Glutamatergic neuron (in vitro differentiated cells): ENCODE measurements at places on chromosomes 1 and 21.

GRCh38 chr1:78668427-78668826 is 18.8 kb downstream of the IFI44 start:
- no peak for DNase-seq

- no peak for DNase-seq
These were observed 34.7 kb downstream of the B3GALT5 start for GRCh38 chr21:39647476-39647875.

DNA sequence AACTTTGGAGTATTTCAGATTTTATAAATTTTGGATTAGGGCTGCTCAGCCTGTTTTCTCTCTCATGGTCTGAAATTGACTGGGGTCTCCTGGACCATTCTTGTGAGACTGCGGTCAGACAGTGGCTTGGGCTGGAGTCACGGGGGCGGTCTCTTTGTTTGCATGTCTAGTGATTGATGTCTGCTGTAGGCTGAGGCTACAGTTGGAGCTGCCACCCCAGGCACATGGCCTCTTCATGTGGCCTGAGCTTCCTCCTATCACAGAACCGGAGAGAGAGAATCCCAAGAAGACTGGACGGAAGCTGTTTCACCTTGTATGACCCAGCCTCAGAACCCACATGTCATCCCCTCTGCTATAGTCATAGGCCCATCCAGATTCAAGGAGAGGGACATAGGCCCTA is 96.1 kb downstream of the NID1 start:
- DNase-seq = no peak

DNA sequence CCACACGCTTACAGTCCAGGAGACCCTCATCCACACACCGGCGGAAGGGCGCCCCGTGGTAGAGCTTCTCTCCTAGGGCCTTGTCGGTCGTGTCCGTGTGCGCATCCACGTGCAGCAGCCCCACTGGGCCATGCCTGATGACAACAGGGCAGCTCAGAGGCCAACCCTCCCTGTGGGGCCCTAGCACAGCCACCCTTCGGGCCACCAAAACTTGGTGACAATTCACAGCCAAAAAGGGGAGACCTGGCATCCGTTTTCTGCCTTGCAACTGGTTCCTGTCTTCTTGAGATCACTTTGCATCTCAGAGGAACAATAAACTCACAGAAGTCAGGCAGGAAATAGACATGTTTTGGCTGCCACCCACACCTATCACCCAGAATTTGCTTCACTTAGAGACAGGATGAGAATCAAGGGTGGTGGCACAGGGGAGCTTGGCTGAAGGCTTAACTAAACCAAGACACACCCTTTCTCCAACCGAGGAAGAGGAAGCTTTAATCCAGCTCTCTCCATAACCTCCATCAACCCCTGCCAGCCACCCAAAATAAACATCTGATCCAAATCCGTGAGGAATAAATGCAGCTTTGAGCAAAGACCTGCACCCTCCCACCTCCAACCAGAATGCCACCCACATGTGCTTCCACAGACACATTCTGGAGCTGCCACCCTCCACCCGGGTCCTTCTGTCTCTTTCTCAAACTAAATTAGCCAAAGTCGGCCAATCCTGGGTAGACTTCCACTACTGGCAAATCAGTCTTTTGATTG is 5.7 kb downstream of the AGMAT start:
- no peak for DNase-seq

DNA sequence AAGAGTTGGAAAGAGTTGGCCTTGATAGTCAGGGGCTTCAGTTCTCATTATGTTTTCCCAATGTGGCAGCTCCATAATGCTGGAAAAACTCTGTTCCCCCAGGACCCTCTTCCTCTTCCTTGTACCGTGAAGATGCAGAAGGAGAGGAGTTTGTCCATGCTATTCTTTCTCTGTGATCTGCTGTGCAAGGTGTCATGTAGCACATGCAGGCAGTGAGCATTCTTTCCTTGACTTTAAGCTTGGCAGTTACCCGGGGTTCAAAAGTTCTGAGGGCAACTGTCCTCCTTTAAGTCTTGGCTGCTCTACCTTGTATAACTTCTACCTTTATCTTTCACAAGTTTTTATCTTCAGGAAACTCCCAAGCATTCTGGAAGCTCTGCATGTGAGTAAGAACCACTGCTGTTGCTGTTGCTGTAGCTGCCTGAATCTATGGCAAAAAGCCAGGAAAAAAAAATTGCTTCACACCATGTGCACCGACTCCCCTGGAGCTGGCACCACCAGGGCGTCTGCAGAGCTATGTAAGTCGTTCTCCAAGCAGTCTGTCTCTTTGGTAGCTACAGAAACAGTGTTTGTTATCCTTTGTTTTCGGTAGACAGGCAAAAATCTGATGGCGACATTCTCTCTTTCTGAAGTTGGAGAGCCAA is 42.7 kb upstream of the SLC16A1 start:
- no peak for DNase-seq

- no peak for DNase-seq
These were observed 96.6 kb upstream of the KIAA1614 start for GRCh38 chr1:180816132-180816531.

- no peak for DNase-seq
These were observed 28.6 kb upstream of the PDE4B start for GRCh38 chr1:65764052-65764451.

- DNase-seq = peak; percentile 10
These were observed 26.4 kb downstream of the KRTAP10-1 start for GRCh38 chr21:44513389-44514217.

- DNase-seq = no peak
These were observed 199.3 kb upstream of the GALNT2 start for GRCh38 chr1:229867726-229868125.

GRCh38 chr1:218426343-218426657 is 81.2 kb downstream of the TGFB2 start:
- DNase-seq = no peak

DNA sequence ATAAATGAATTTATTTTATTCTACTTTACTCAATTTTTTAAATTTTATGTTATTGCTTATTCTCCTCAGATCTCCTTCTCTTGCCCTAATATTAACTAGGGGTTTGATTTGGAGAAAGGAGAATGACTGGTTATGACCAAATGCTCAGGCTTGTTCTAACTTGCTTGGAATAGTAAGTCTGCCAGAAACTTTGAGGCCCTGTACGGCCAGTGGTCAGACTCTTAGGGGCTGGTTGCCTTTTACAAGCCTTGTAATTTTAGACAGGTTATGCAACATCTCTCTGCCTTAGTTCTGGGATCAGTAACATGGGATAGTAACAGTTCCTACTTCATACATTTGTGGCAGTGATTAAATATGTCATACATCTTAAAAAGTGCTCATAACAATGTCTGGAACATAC is 279.5 kb downstream of the DUSP10 start:
- DNase-seq = no peak

- DNase-seq = no peak
These were observed 71.2 kb downstream of the DPYD start for GRCh38 chr1:97849345-97850340.

GRCh38 chr21:41932191-41932575 is 21.6 kb downstream of the C2CD2 start:
- DNase-seq = no peak

GRCh38 chr1:182122913-182123260 is 61.4 kb upstream of the ZNF648 start:
- DNase-seq = no peak

- DNase-seq = no peak
These were observed 24.8 kb downstream of the PHTF1 start for GRCh38 chr1:113734357-113735055.

DNA sequence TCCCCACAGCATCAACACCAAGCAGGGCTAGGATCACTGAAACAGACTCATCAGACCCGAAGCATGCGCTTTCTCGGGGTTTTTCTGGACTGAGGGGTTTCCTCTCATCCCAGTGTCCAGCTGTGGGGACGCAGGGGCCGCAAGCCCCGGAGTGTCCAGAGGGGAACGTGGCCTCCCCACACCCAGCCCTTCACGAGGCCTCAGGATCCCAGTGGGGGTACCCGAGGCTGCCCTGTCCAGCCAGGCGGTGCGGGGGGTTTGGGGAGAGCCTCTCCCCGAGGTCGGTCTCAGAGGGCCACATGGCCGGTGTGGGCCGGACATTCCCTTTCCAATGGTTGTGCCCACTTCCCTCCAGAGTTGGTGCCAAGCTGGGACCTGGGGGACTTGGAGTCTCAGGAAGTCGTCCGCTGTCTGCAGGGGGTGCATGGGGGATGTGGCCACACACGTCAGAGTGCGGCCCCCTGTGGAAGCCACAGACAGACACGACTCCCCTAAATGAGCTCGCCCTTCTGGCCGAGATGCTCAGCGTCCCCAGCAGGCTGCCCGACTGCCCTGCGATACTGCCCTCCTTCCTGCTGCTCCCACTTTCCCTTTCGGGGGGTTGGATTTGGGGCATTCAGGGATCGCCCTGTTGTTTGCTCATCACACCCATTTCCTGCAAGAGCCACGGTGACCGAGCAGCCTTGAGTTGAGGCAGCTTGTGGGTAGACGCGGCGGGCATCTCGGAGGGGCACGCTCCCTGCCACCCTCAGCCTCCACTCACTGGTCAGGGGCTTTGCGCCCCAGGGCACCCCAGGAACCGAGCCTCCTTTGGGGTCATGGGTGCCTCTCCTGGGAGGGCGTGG is 4.1 kb downstream of the COL6A1 start:
- no peak for DNase-seq

DNA sequence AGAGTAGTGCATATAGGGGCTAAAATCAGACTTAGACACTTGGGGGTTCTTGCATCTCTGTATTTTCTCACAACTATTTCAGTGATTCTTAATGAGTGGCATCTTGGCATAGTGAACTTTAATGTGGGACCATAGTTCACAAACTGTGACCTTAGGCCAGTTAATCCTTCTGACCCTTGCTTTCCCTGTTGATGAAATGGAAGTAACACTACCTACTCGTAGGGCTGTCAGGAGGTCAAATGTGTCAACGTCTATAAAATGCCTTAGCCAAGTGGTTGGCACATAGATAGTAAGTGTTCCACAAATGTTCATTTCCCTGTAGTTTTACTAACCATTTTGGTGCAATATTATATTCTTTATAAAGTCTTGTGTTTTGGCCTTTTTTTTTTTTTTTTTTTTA is 49.4 kb downstream of the DYRK1A start:
- DNase-seq = no peak
